Endothelial cell (in vitro differentiated cells): ENCODE measurements at places on chromosomes 1 and 21.
A peak's percentile ranks its signal among the peaks of the same experiment; 100 is the strongest.

GRCh38 chr1:32954168-32954567 is 10.4 kb downstream of the RNF19B start:
- H3K27me3 ChIP-seq = no peaks in the 10 kb centered on the region
- H3K4me3 ChIP-seq = no peak overlapping the region
- DNase-seq = no peak
- no peak overlapping the region for H3K27ac ChIP-seq
- H3K4me1 ChIP-seq = peaks cover 5% of the 10 kb centered on the region
- no peaks in the 10 kb centered on the region for H3K36me3 ChIP-seq

GRCh38 chr1:19426294-19427086 is 58.8 kb downstream of the CAPZB start:
- H3K36me3 ChIP-seq = no peaks in the 10 kb centered on the region
- no peaks in the 10 kb centered on the region for H3K27me3 ChIP-seq
- no peak for DNase-seq

GRCh38 chr1:113903501-113904292 is 902 bp downstream of the AP4B1 start:
- peaks cover 12% of the 10 kb centered on the region for H3K27me3 ChIP-seq
- peak overlapping the region; percentile 88 for H3K27ac ChIP-seq
- peak overlapping the region; percentile 98 for H3K4me3 ChIP-seq
- no peak for DNase-seq
- H3K36me3 ChIP-seq = peaks cover 19% of the 10 kb centered on the region
- peaks cover 23% of the 10 kb centered on the region for H3K4me1 ChIP-seq

GRCh38 chr1:163163163-163163562 is 39.6 kb downstream of the RGS5 start:
- H3K4me1 ChIP-seq = peaks cover 13% of the 10 kb centered on the region
- no peak overlapping the region for H3K27ac ChIP-seq
- no peak for DNase-seq
- no peak overlapping the region for H3K4me3 ChIP-seq
- peaks cover 48% of the 10 kb centered on the region for H3K36me3 ChIP-seq
- H3K27me3 ChIP-seq = no peaks in the 10 kb centered on the region

DNA sequence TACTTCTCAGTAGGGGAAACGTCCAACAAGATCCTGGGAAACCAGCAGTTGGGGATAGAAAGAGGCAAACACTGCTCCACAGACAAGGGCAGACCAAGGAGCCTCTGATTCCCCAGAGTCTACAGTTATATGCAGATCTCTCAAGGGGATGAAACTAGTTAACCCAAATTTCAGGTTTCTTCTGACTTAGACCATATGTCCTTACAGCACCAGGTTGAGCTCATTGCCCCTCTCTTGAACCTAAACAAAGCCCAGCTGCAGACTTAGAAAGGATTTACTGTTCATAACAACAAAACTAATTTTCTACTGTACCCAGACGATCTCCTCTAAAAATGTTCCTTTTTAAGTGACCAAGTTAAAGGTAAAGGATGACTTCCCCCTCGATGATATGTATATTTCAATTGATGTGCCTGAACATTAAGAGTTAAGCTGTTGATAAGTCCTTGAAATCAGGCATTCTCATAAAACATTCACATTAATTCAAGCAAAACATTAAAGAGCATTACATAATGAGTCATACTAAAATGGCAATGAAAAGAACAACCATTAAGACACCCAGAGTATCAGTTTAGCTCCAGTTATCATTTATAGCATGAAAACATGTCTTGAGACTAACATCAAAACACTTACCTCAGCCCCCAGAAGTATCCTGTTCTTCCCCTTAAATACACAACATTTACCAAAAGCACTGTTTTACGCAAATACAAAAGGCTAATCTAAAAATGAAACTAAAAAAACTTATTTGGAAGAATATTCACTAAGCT is 24.1 kb downstream of the SMYD3 start:
- no peak overlapping the region for H3K27ac ChIP-seq
- DNase-seq = no peak
- no peak overlapping the region for H3K4me3 ChIP-seq

DNA sequence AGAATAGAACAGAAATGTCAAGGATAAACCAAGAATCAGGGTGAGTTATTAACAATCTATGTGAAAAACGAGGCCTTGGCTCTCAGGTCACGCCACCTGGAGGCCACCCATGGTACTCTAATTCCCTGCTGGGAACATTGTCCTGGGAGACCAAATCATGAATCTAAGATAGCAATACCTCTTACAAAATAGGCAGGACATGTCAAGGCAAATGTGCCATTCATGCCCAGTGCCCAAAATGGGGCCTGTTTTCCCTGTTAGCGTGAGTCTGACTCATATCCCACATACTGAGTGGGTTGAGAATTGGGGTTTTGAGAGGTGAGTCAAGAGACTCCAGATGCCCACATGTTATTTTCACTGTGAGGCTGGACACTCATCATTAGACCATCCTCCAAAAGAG is 380.8 kb downstream of the HHIPL2 start:
- no peak overlapping the region for H3K27ac ChIP-seq
- DNase-seq = peak; percentile 38
- H3K4me1 ChIP-seq = no peaks in the 10 kb centered on the region
- H3K36me3 ChIP-seq = peaks cover 7% of the 10 kb centered on the region

DNA sequence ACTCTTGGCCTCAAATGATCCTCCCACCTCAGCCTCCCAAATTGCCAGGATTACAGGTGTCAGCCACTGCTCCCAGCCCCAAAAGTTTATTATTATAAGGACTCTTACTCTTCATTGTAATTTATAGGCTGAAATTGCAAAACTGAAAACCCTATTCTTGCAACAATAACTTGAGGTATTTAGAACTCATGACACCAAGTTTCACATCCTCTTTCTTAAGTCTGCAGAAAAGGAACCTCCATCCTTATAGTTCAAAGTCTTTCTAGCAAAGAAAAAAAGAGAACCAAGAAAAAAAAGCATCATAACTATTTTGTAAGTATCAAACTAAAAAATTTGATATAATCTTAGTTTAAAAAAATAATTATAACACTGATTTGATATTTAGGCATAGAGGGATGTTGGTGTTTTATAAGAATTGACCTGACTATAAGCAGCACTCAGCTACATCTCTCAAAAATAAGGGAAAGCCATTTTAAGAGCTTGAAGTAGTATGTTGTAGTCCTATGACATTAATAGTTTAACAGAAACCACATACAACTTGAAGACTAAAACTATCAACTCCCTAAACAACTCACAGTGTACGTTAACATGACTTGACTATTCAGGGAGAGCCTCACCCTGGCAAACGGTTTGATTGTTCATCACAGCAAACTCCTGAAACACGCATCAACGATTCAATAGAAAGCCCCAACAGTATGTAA is 122.4 kb downstream of the AKT3 start:
- H3K4me3 ChIP-seq = no peak overlapping the region
- DNase-seq = no peak
- H3K4me1 ChIP-seq = no peaks in the 10 kb centered on the region

GRCh38 chr1:175520186-175520585 is 223.2 kb downstream of the TNR start:
- DNase-seq = no peak
- peaks cover 3% of the 10 kb centered on the region for H3K27me3 ChIP-seq
- H3K4me1 ChIP-seq = peaks cover 21% of the 10 kb centered on the region
- no peaks in the 10 kb centered on the region for H3K36me3 ChIP-seq
- no peak overlapping the region for H3K4me3 ChIP-seq

DNA sequence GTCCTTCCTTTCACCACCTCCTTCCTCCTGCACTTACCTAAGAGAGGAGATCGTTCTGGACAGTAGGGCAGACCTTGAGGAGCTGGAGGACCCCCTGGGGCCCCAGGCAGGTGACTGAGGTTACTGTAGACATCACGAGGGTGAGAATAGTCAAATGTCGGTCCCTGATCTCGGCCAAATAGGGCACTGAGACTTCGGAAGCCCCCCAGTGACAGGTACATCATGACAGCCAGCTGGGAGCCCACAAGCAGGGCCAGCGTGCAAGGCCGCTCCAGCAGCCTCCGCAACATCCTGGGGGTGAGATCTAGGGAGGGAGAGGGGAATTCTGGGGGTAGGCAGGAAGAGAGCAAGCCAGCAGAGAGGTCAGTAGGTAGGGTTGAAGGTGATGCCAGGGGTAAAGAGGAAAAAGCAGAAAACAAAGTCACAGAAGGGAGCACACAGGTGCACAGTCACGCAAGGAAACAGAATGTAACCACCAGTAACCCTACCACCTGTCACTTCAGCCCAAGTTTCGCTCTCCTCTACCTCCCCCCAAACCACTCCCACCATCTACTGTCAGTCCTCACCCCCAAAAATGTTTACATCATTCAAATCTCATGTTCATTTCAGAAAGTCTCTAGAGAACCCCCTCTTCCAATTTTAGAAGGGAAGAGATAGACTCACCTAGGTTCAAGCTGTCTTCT is 1.4 kb downstream of the B4GALT3 start:
- DNase-seq = no peak
- H3K4me3 ChIP-seq = peak overlapping the region; percentile 99
- H3K4me1 ChIP-seq = peaks cover 25% of the 10 kb centered on the region
- peaks cover 41% of the 10 kb centered on the region for H3K36me3 ChIP-seq
- peak overlapping the region; percentile 8 for H3K27ac ChIP-seq

- H3K27ac ChIP-seq = no peak overlapping the region
- no peaks in the 10 kb centered on the region for H3K36me3 ChIP-seq
- H3K4me3 ChIP-seq = no peak overlapping the region
- no peaks in the 10 kb centered on the region for H3K4me1 ChIP-seq
- H3K27me3 ChIP-seq = no peaks in the 10 kb centered on the region
Measured at GRCh38 chr1:93394514-93394913, 48.8 kb downstream of the DR1 start.

- peaks cover 18% of the 10 kb centered on the region for H3K36me3 ChIP-seq
- DNase-seq = no peak
- H3K27me3 ChIP-seq = peaks cover 41% of the 10 kb centered on the region
Measured at GRCh38 chr1:155083052-155083541, 4.5 kb downstream of the EFNA3 start.

DNA sequence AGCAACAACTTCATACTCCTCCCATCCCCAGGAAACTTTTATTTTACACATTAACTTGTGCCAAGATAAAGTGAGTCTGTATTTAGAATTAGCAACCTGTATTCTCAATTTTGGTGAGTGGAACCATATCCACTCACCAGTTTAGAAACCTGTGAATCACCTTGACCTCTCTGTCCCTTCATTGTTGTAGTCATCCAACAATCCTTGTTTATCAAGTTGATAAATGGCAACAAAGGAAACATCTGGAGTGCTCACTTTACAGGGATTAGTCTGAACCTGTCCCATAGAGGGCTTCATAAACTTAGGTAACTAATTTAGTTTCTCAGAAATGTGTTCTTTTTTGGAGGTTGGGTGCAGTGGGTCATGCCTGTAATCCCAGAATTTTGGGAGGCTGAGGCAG is 3.9 kb upstream of the CLSPN start:
- H3K27me3 ChIP-seq = no peaks in the 10 kb centered on the region
- no peak for DNase-seq
- no peak overlapping the region for H3K27ac ChIP-seq

GRCh38 chr1:70195342-70195741 is 10.0 kb downstream of the LRRC40 start:
- no peak for DNase-seq
- no peaks in the 10 kb centered on the region for H3K36me3 ChIP-seq
- H3K4me1 ChIP-seq = no peaks in the 10 kb centered on the region

DNA sequence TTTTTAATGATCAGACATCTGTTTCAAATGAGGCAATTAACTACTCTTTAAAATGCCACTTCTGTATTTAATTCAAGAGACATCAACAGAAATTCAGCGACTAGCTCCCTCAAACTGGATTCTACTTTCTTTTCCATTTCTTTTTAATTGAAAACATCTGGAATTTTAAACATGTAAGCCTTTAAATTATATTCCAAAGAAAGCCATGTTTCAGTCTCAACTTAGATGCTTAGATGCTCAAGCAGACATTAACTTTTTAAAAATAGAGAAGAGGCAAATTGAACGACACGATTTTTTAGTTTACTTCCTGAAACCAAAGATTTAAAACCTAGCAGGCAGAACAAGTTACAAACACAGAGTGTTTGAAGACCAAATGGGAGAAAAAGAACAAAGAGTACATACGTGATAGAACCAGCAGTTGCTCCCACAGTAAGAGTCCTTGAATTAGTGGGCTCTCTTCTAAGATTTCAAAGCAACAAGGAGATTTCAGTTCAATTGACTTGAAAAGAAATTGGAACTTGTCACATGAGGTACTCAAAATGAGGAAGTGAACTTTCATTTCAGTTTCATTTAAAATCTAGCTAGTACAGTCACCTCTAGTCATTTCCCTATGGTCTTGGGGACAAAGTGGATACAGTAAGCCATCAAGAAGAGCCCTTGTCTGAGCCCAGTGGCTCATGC is at the start of gene CTSS:
Gene CTSS (minus strand): TSS at position 483 of the 681 bp plus-strand sequence. CDS start 1,015 bp downstream, outside the sequence.
- H3K4me1 ChIP-seq = peaks cover 3% of the 10 kb centered on the region
- peak within 1 kb of the TSS; percentile 12 for H3K27ac ChIP-seq
- no peak within 1 kb of the TSS for H3K4me3 ChIP-seq
- no peaks in the 10 kb centered on the region for H3K27me3 ChIP-seq

GRCh38 chr1:23484253-23485001 is 448 bp upstream of the ASAP3 start:
- peaks cover 12% of the 10 kb centered on the region for H3K4me1 ChIP-seq
- peak overlapping the region; percentile 86 for H3K27ac ChIP-seq
- H3K4me3 ChIP-seq = peak overlapping the region; percentile 89
- H3K36me3 ChIP-seq = no peaks in the 10 kb centered on the region
- H3K27me3 ChIP-seq = peaks cover 5% of the 10 kb centered on the region
- peak; percentile 96 for DNase-seq

GRCh38 chr1:220300442-220301121 is 28.3 kb upstream of the RAB3GAP2 start:
- H3K27ac ChIP-seq = peak overlapping the region; percentile 84
- peaks cover 18% of the 10 kb centered on the region for H3K4me1 ChIP-seq
- H3K36me3 ChIP-seq = no peaks in the 10 kb centered on the region
- H3K4me3 ChIP-seq = no peak overlapping the region

- no peak for DNase-seq
- no peaks in the 10 kb centered on the region for H3K4me1 ChIP-seq
- H3K27me3 ChIP-seq = no peaks in the 10 kb centered on the region
Measured at GRCh38 chr1:76835203-76835602, 32.1 kb upstream of the ST6GALNAC5 start.

- H3K4me1 ChIP-seq = no peaks in the 10 kb centered on the region
- no peak overlapping the region for H3K27ac ChIP-seq
- no peak for DNase-seq
- H3K27me3 ChIP-seq = peaks cover 35% of the 10 kb centered on the region
Measured at GRCh38 chr1:21852282-21853130, 40.4 kb downstream of the LDLRAD2 start.

DNA sequence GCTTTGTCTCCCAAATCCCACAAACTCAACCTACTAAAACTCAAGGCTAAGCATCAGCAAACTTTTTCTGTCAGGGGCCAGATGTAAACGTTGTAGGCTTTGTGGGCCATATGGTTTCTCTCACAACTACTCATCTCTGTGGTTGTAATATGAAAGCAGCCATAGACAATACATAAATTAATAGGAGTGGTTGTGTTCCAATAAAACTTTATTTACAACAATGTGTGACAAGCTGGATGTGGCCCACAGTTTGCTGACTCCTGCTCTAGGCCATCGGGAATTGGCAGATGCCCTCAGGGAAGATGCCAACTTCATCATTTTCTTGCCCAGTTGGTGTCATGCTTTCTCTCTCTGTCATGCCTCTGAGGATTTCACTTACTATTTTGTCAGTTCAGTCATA is 17.5 kb upstream of the ERRFI1 start:
- no peak for DNase-seq
- H3K36me3 ChIP-seq = no peaks in the 10 kb centered on the region
- H3K27me3 ChIP-seq = no peaks in the 10 kb centered on the region
- H3K4me3 ChIP-seq = no peak overlapping the region

GRCh38 chr1:167515461-167515860 is 2.9 kb downstream of the CD247 start:
- peaks cover 2% of the 10 kb centered on the region for H3K4me1 ChIP-seq
- no peak overlapping the region for H3K27ac ChIP-seq
- H3K27me3 ChIP-seq = peaks cover 2% of the 10 kb centered on the region
- H3K36me3 ChIP-seq = no peaks in the 10 kb centered on the region
- H3K4me3 ChIP-seq = no peak overlapping the region

GRCh38 chr1:219313961-219314360 is 140.3 kb downstream of the LYPLAL1 start:
- H3K4me3 ChIP-seq = no peak overlapping the region
- H3K27me3 ChIP-seq = no peaks in the 10 kb centered on the region
- H3K4me1 ChIP-seq = no peaks in the 10 kb centered on the region
